Suppressor macrophage treated with lipopolysaccharide for 4 hours (primary cell): ENCODE measurements at places on chromosomes 11 and 22.

- no peak for DNase-seq
These were observed 17.3 kb downstream of the PGM2L1 start for GRCh38 chr11:74380746-74381439.

- no peak for DNase-seq
These were observed 22.1 kb upstream of the NNMT start for GRCh38 chr11:114273890-114274635.

DNA sequence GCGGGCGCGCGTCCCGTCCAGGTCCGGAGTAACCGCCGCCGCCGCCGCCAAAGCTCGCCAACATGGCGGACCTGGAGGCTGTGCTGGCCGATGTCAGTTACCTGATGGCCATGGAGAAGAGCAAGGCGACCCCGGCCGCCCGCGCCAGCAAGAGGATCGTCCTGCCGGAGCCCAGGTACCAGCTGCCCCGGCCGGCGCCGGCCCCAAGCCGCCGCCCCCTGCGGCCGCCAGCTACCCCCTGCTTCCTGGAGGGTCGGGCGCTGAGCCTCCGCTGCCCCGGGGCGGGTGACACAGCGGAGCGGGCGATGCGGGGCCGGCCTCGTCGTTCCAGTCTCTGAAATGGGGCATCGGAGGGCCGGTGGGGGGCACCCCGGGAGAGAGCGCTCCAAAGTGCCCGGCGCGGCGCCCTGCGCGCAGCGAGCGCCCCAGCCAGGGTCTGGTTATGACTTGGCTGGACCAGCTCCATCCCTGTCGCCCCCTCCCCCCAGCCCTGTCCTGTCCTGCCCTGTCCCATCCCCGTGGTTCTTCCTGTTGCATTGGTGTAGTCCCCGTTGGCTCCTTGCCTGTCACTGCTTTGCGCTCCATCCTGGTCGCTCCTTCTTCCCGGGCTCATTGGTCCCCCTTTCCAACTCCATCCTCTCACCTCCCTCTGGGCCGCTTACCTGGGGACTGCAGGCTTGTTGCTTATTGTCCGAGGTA lies 653 bp downstream of the GRK3 start:
- peak; percentile 50 for DNase-seq

GRCh38 chr11:72425053-72425980 lies 9.0 kb downstream of the CLPB start:
- DNase-seq = peak; percentile 69

DNA sequence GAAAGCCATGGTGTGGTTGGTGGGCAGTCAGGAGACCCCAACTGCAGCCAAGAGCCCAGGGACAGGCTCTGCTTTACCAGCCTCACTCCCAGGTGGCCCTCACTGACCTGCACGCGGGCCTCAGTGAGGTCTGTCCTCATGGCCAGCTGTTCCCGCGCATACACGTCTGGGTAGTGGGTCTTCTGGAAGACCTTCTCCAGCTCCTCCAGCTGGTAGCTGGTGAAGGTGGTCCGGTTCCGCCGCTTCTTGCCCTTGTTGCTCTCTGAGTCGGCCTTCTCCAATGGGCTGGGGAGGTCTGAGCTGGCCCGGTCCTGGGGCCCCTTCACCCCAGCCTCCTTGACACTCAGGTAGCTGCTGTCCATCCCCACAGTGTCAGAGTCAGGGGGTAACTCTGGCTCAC lies 34.7 kb downstream of the ALX4 start:
- no peak for DNase-seq

GRCh38 chr11:14676068-14676467 lies 32.5 kb downstream of the PDE3B start:
- DNase-seq = no peak

GRCh38 chr11:19191530-19192169 lies 10.1 kb downstream of the CSRP3 start:
- DNase-seq = no peak

- DNase-seq = no peak
These were observed 18.1 kb upstream of the HSPA8 start for GRCh38 chr11:123080015-123080414.

DNA sequence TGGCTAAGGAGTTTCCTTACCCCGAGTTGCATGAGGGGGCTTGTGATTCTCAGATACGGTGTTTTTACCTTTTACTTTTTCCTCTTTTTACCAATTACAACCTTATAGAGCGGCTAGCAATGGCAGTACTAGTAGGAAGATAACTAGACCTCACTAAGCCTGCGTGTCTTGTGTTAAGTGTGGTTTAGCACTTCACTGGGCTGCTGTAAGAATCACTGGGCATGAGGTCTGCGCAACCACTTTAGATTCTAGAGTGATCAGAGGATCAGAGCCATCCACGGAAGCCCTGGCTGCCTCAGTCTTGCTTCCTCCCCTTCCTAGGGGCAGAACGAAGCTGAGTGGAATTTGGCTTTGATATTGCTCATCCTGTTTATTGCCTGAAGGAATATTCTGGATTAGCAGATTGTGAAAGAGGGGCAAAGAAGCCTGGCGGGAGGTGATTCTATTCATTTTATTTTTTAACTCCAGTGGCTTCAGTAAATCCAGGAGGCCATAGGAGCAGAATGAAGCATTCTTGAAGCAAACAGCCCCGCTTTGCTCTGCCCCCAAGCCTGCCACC lies 88.5 kb downstream of the GRAMD1B start:
- no peak for DNase-seq

DNA sequence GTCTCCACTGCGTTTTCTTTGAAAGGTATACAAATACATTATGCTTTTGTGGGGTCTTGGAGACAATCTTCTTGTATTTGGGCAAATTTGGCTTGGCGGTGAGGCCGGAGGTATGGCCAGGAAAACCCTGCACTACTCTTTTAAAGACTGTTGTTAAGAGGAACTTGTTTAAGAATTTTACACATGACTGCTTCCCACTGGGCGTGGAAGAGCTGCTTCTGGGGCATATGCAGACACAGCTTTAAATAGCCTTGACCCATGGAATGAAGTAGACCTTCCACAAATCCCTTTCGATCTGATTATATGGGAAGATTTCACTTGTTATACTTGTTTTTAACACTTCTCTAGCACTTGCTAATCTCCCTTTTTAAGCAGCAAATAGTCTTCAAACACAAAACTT lies 453.6 kb downstream of the MN1 start:
- no peak for DNase-seq

DNA sequence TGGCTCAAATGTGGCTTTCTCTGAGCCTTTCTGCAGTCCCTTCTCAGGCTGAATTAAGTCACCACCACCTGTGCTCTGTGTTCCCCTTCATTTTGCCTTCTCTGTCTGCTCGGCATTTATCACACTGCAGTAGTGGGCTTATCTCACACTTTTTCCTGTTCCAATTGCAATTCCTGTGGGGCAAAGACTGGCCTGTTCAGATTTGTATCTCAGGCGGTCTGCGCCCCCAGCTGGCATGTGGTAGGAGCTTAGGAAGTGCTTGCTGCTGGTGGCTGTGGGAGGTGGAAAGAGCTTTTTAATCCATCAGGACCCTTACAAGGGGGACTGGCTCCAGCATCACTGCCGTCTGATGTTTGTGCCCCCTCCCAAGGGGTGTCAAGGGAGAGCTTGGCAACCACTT lies 21.2 kb downstream of the BMAL1 start:
- no peak for DNase-seq
